KBM-7 (cell line): ENCODE measurements at places on chromosomes 6 and 20.

DNA sequence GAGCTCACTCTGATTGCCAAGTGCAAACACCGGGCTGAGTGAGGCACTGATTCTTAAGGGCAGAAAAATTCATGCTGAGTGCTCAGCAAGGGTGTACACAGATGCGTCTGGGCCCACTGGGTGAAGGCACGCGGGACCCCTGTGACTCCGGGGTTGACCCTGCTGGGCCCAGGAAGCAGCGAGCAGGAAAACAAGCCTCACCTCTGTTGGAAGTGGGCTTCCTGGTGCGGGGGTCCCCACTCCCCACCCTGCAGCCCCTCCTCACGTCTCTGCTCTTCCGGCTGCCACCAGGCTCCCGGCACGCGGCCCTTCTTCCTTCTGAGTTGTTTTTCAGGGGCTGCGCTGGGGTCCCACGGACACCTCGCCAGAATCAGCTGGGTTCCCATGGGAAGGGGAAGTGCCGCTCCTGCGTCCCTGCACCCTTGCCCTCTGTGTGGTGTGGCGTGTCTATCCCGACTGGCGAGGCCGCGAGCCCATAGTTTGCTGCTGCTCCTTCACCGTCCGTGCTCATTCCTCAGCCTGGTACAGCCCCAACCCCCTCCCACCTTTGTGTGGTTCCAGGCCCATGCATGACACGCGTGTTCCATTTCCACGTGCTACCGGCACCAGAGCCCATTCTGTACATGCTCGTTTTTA lies 80.6 kb upstream of the BHLHE23 start:
- no peak for DNase-seq

DNA sequence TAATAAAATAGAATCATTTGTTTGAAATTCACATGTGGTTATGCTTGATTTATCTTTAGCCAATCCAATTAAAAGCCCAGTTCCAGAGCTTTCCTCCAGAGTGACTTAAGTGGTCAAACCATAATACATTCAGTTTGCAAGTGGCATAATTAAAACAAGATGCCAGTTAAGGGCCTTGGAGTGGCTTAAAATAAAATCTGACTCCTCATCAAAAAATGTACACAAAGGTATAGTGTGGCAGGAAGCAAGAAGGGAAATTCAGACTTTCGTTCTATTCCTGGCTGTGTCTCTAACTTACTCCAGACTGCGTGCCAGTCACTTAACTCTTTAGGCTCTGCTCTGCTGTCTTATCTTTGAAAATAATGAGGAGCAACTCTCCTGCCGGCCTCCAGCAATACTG lies 251.3 kb upstream of the PRND start:
- no peak for DNase-seq

DNA sequence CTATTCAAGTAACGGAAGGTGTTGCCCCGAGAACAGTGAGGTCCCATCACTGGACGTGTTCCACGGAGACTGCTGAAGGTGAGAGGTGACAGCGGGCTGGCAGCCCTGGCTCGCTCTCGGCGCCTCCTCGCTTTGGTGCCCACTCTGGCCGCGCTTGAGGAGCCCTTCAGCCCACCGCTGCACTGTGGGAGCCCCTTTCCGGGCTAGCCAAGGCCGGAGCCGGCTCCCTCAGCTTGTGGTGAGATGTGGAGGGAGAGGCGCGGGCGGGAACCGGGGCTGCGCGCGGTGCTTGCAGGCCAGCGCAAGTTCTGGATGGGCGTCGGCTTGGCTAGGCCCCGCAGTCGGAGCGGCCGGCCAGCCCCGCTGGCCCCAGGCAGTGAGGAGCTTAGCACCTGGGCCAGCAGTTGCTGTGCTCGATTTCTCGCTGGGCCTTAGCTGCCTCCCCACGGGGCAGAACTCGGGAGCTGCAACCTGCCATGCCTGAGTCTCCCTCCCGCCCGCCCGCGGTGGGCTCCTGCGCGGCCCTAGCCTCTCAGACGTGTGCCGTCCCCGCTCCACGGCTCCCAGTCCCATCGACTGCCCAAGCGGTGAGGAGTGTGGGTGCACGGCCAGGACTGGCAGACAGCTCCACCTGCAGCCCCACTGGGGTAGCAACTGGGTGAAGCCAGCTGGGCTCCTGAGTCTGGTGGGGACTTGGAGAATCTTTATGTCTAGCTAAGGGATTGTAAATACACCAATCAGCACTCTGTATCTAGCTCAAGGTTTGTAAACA lies 77.6 kb downstream of the RNF182 start:
- DNase-seq = no peak

- DNase-seq = no peak
Measured at GRCh38 chr6:138105446-138105845, 1.8 kb downstream of the PERP start.

DNA sequence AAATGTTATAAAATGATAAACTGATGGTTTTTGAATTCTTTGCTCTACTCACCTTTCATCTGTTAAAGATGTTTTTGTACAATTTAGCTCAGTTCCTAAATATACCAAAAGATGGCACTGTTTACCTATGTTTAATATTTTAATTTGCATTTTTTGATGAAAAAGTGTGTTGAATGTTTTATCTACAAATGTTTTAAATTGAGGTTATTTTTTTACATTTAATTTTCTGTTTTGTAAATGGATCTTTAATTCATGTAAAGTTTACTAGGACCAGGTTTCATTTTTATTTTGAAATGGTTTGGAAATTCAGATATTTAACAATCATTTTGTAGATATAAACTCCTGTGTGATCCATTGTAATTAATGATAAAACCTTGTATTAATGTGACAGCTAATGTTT lies 30.0 kb downstream of the CDKAL1 start:
- DNase-seq = peak; percentile 67

- peak; percentile 48 for DNase-seq
Measured at GRCh38 chr6:52155791-52156576, 30.2 kb upstream of the IL17A start.

GRCh38 chr20:6533351-6533750 lies 234.1 kb upstream of the BMP2 start:
- DNase-seq = no peak

- DNase-seq = no peak
Measured at GRCh38 chr6:151054306-151054705, 185.5 kb upstream of the AKAP12 start.

DNA sequence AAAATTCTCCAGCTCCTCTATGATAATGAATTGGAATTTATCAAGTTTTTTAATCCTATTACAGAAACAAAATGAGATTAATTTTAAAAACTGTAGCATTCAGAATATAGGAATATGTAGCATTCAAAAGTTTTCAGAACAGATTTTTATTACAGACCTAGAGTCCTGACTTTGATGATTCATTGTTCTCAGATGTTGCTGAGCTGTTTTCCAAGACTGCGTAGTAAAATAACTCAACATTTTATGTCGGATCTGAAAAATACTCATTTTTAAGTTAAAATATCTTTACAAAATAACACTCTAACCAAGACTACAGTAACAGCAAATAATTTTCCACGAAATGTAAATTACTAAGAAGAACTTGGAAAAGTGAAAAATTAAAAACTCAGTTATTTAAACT lies 67.1 kb downstream of the SYCP2 start:
- no peak for DNase-seq

GRCh38 chr20:39785252-39785917 lies 823.2 kb downstream of the DHX35 start:
- DNase-seq = no peak

DNA sequence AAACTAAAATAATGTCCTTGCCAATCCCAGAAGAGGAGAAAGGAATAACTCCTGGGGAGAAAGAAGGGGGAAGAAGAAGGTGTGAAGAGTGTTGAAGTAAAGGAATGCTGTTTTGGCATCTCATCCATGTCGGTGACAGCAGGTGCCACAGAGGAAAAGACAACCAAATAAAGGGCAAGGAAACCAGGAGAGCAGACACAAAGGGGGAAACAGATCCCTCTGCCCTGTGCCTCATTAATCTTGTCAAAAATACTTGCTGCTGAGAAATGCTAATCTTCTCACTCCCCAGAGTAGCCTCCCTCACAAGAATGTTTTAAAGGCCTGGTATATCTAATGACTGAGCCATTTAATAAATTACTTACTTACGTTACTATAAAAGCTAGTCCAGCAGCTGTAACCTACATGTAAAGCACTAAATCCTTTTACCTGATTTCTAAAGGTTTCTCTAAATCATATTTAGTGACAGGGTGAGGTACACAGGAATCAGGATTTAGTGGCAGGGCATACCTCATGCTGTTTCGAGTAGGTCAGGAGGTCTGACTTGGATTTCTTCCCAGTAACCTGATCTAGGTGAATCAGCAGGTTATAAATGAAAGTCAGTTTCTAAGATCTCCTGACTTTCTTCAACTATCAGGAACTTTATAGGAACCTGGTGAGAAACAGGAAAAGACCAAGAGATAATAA lies 377.1 kb downstream of the CENPW start:
- no peak for DNase-seq

GRCh38 chr6:71351190-71351589 lies 62.6 kb downstream of the OGFRL1 start:
- DNase-seq = no peak

DNA sequence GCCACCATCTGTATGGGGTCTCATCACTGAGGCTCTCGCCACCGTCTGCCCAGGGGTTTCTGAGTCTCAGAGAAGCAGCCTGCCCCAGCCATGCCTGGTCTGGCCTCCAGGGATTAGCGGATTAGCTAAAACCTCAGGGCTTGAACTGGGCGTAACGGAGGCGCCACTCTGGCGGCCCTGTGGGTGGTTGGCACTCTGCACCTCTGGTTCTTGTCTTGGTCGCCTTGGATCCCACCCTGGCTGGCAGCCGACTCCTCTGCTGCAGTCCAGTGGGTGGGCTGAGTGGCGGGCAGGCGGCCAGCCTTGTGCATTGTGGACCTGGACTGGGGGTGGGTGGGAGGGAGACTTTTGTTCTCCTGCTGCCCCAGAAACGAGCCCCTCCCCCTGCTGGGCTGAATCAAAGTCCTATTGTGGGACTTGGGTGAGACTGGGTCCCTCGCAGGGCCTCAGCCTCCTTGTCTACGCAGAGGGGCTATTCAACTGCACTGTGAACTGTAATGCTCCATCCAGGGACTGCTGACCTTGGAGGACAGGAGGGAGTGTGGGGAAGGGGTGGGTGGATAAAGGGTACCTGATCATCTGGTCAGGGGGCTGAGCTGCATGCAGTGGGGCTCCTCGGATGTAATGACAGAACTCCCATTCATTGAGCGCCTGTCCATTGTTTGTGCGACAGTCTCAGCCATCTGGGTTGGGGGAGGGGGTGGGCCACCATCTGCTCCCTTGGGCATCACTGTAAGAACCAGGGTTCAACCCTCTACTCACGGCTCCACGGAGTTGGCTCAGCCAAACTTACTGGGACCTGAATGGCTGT lies 23.9 kb downstream of the SUN5 start:
- DNase-seq = no peak

GRCh38 chr20:51512645-51513044 lies 29.9 kb downstream of the NFATC2 start:
- no peak for DNase-seq

GRCh38 chr20:37379967-37380828 lies 34.3 kb downstream of the SRC start:
- DNase-seq = no peak

- DNase-seq = peak; percentile 44
Measured at GRCh38 chr6:119586250-119586882, 236.8 kb upstream of the MAN1A1 start.

GRCh38 chr6:115972679-115973078 lies 88.0 kb downstream of the FRK start:
- DNase-seq = no peak

DNA sequence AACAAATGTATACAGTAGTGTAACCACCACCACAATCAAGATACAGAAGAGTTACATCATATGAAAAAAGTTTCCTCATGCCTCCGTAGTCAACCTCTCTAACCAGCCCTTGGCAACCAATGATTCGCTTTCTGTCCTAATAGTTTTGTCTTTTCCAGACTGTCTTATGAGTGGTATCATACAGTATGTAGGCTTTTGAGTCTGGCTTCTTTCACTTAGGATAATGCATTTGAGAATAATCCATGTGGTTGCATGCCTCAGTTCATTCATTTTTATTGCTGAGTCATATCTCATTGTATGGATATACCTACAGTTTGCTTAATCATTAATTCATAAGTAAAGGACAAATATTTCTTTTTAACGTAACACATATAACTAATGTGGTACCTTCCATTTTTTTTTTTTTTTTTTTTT lies 86.4 kb upstream of the RIPOR2 start:
- no peak for DNase-seq

DNA sequence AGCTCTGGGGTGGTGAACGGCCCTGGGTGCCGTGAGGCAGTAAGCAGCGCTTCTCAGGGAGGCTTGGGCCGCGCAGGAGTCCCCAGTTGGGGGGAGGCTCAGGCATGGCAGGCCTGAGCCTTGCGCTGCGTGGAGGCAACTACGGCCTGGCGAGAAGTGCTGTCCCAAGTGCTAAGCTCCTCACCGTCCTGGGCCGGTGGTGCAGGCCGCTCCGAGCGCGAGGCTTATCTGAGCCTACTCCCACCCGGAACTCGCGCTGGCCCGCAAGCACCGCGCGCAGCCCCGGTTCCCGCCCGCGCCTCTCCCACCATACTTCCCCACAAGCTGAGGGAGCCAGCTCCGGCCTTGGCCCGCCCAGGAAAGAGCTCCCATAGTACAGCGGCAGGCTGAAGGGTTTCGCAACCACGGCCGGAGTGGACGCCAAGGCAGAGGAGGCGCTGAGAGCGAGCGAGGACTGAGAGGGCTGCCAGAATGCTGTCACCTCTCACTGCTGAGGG lies 1.8 kb upstream of the WRNIP1 start:
- DNase-seq = no peak

- no peak for DNase-seq
Measured at GRCh38 chr6:127737768-127738167, 160.8 kb downstream of the C6orf58 start.

DNA sequence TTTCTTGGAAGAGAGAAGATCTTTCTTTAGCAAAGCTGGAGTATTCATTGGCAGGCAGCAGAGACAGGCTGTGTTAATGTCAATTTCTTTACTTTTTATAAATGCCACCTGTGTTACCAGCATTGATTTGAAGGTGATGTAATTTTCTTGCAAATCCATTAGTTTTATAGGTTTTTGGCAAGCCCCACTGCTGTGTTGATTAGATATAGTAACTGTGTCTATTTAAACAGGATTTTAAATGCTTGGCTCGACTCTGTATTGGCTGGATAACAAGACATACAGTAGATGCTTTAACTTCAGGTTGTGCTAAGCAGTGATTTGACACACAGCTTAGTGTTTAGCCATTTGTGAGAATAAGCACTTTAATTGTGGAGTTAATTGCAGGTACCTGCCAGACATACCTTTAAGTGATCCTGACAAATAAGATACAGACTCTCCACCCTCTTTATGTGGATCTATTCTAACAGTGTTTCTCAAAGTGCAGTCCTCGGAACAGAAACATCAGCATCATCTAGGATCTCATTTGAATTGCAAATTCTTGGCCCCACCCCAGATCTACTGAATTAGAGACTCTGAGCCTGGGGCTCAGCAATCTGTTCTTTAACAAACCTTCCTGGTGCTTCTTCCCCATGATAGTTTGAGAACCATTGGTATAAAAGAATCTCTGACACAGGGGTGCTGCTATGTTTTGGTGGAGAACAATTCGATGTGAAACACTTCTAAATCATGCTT lies 397.5 kb downstream of the HDGFL1 start:
- DNase-seq = no peak

DNA sequence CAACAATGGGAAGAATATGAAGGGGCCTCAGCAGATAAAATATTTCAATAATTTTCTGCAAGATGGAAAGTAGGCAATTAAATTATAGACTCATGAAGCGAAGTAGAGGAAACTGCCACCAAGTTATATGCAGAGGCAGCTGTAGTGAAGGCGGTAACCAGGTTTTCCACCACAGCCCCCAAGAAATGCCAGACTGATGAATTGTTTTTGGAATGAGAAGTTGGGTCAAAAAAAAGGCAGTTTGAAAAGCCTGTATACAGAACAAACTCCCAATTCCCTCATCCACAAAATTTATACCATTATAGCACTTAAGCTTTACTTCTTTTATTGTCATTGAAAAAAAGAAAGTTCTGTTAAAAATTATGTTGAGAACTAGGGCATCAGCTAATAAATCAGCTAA lies 45.3 kb downstream of the ELOVL4 start:
- DNase-seq = no peak
